Naive B cell (primary cell): ENCODE measurements at places on chromosomes 7 and 10.

DNA sequence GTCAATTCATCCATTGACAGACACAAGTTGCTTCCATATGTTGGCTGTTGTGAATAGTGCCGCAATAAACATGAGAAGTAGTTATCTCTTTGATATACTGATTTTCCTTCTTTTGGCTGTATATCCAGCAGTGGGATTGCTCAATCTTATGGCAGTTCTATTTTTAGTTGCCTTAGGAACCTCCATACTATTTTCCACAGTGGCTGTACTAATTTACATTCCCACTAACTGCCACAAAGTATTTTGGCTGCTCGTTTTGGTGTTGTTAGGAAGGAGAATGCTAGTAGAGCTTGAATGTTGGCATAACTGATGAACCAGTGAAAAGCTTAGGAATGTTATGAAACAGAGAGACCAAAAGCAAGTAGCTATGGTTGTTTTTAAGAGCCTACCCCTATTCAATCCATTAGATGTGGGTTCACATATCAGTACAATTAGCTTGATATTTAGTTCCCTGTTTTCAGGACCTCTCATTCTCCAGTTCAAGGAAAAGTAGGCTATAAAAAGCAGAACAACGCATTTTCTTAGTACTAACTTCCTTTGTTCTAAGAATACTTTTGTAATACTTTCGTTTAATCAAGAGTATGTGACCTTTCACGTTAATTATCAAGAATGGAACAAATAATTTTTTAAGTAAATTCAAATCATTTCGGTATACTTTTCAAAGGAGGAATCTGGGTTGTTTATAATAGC is 100.3 kb downstream of the FAS start:
- DNase-seq: no peak

- DNase-seq: no peak
Observed at GRCh38 chr7:1447551-1448244, 11.6 kb downstream of the MICALL2 start.

- DNase-seq: no peak
Observed at GRCh38 chr10:5442990-5443370, 30.6 kb downstream of the NET1 start.

DNA sequence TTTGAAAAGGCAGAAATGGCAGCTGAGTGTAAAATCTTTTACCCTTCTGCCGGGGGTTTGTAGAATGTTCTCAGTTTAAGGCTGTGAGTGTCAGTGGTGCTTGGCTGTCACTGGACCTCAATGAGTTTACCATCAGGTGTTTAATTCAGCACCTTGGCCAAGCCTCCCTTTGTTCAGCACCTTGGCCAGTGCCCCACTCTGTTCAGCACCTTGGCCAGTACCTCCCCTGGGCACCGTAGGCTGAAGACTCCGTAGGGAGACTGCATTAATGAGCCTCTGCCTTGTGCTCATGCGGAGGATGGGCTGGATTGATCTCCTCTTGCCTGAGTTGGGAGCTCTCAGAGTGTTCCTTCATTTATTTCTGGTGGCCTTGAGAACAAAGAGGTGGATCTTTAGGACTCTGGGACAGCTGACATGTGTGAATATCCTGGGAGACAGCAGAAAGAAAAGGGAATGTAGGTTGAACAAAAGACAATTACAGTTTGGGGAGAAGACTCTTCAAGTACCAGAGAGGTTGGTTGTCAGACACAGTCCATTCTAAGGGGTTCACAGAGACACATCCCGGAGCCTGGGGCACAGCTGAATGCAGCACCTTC is 1.6 kb downstream of the FAM24A start:
- DNase-seq: peak; percentile 24

GRCh38 chr10:86668297-86669165 is at the start of gene LDB3:
LDB3 (plus strand) TSS chr10:86668511; CDS start chr10:86668692, 181 bp downstream.
- DNase-seq: no peak

- no peak for DNase-seq
Observed at GRCh38 chr10:101749047-101750016, 26.6 kb downstream of the FGF8 start.

DNA sequence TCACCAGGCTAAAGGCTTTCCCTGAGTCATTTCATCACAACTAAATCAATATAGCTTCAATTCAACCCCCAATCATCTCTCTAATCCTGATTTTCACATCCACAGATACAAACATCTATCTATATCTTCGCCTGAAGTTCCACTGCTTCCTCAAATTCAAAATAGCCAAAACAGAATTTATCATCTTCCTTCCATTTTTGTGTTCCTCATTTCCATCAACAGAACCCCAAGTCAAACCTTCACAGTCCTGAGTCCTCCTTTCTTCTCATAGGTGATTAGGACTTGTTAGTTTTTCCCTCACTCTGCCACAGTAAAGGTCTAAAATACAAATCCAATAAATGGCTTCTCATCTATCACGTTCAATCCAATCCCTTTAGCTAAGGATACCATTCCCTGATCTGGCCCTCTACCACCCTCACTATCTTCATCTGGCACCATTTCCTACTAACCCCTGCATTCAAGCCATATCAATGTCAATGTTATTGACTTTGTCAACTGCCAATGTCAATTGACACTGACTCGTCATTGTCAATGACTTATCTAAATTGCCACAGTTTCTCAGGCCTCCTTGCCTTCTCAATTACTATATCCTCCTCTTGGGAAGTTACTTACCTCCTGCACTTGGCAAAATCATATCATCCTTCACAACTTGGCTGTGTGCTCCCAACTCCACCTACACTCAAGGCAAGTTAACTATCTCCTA is 2.6 kb downstream of the HYCC1 start:
- no peak for DNase-seq

GRCh38 chr7:157440346-157441022 is 103.7 kb downstream of the DNAJB6 start:
- DNase-seq: no peak

GRCh38 chr10:22988581-22989360 is 60.9 kb downstream of the ARMC3 start:
- DNase-seq: peak; percentile 68

DNA sequence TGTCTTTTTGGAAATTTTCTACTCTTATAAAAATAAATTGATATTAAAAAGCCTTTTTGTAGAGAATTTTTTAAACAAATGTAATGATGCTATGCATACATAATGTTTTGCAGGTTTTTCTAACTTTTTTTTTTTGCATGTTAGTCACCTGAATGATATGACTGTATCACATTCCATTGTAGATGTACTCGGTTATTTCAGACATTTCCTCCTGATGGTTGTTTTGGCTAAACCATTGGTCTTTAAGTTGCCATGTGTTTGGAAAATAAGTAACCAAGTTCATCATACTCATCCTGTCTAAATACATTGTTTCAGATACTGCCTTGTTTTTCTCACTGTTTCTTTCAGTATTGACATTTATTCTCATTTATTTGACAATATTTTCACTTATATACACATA is 25.8 kb downstream of the NHLRC2 start:
- no peak for DNase-seq

DNA sequence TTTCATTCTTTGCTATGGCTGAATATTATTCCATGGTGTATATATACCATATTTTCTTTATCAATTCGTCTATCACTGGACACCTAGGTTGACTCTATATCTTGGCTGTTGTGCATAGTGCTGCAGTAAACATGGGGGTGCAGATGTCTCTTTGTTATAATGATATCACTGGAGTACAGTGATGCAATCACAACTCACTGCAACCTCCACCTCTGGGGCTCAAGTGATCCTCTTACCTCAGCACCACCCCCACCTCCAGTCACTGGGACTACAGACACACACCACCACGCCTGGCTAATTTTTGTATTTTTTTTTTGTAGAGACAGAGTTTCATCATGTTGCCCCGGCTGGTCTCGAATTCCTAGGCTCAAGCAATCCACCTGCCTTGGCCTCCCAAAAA is 15.6 kb downstream of the KLHL7 start:
- DNase-seq: no peak

- DNase-seq: no peak
Observed at GRCh38 chr10:32386623-32387260, 39.8 kb upstream of the EPC1 start.

DNA sequence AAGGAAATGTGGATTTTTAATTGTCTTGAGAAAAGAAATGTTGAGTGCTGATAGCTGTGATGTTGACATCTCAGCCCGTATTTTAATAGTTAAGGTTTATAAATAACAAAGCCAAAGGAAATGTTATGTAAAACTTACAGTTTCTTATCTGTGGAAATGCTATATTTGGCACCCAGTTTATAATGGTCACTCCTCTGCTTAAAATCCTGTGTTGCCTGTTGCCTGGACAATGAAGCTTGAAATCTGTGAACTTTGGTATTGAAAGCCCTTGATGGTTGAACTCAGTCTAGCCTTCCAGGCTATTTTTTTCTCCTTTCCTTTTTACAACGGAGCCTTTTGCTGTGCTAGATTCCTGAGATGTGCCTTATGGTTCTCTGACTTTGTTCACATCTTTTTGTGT is 46.5 kb downstream of the MCU start:
- DNase-seq: no peak

- no peak for DNase-seq
Observed at GRCh38 chr7:150934045-150934766, 43.9 kb downstream of the KCNH2 start.

- DNase-seq: no peak
Observed at GRCh38 chr7:141866974-141867373, 25.7 kb upstream of the PRSS37 start.

- no peak for DNase-seq
Observed at GRCh38 chr7:131633342-131633843, 77.0 kb upstream of the PODXL start.

DNA sequence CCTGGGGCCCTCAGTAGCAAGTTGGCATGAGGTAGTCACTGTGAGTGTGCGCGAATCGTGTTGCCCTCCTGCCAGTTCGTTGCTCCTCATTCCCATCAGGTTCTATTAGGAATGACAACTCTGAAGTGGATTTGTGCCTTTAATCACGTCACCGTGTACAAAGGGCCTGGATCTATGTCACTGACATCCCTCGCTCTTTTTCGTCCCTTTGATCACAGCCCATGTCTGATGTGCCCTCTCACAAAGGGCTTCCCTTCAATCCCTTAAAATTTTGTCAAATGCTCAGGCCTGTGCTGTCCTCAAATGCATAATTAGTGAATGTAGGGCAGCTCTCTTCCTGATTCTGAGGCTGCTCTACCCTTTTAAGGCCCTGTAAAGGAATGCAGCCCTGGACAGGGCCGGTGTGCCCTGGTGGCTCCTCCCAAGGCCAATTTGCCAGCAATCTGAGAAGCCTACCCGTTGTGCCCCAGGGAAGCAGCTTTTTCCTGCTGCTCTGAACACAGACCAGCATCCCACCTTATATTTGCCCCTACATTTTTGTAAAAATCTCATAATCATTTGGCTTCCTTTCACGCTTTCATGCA is 93.6 kb downstream of the TMEM178B start:
- DNase-seq: no peak

GRCh38 chr7:1064581-1064980 is 20.2 kb downstream of the GPR146 start:
- DNase-seq: no peak

- DNase-seq: no peak
Observed at GRCh38 chr10:1648648-1649047, 88.7 kb downstream of the ADARB2 start.

GRCh38 chr10:116780691-116781205 is 38.4 kb upstream of the HSPA12A start:
- no peak for DNase-seq

GRCh38 chr10:105751688-105752087 is 1110.6 kb downstream of the SORCS3 start:
- DNase-seq: no peak

GRCh38 chr10:132282667-132283603 is 24.8 kb downstream of the STK32C start:
- no peak for DNase-seq

DNA sequence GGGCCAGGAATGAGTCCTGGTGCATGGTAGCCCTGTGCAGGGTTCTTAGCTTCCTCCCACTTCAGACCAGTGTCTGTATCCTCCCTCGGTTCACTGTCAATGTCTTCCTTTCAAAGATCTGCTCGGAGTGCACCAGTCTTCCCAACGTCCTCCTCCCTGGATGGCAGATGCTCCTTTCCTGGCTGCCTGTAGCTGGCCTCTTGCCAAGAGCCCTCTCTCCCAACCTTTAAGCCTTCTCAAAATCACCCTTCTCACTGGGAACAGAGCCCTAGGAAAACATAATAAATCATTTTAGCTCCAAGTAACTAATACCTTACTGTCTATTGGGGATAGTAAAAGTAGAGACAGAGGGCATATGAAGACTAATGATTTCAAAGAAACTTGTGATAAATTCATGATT is 490.6 kb downstream of the CCSER2 start:
- no peak for DNase-seq

GRCh38 chr10:2137549-2138174 is 400.3 kb upstream of the ADARB2 start:
- DNase-seq: no peak
